NCI-H1417 treated with DMSO at 0.1 percent for 48 hours (cell line): ENCODE measurements at places on chromosomes 5 and 9.

GRCh38 chr5:115098041-115098702 lies 71.5 kb downstream of the TRIM36 start:
- DNase-seq, result no peak

DNA sequence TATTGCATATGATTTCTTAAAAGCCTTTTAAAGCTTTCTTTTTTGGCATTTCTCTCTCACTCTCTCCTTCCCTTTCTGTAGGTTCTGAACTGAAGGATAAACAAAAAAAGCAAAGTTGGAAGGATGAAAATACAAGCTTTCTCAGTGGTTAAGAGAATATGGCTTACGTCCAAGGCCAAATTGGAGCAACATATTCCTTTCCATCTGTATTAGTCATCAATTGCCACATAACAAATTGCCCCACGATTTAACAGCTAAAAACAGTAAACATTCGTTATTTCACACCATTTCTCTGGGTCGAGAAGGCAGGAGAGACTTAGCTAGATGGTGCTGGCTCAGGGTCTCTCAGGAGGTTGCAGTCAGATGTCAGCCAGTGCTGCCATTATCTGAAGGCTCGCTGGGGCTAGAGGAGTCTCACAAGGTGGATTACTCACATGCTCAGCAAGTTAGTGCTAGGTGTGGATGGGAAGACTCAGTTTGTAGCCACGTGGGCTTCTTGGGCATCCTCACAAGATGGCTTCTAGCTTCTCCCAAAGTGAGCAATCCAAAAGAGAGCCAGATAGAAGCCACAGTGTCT lies 2.0 kb upstream of the ROR2 start:
- DNase-seq, result no peak

DNA sequence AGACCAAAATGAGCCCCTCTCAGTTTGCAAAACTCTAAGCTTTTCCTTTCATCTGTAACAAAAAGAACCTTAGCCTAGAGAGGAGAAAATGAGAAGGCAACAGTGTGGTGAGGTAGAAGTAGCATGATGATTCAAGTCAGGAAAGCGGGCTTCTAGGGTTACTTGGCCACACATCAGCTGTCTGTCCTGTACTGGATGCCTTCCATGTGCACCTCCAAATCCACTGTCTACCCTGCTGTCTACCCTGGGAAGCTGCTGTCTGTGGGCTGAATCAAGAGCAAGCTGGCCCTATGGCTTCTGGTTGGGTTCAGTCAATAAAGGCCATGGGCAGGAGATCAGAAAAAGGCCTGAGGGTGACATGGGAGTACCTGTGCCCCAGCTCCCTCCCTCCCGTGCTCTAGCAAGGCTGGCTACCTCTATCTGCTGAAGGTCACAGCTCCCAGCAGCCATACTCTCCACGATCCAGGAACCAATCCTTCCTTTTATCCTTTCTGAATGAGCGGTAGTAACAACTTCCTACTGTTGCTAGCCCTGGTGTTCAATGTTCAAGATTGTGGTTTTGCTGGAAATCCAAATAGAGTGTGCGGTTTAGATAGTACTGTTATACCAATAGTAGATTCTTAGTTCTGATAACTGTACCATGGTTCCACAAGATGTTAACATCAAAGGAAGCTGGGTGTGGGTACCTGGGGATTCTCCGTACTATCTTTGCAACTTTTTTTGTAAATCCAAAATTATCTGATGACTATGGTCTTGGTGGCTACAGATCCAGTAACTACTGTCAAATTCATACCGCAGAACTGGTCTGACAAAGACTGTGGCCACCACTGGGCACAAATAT lies 191.0 kb downstream of the ESM1 start:
- no peak for DNase-seq

DNA sequence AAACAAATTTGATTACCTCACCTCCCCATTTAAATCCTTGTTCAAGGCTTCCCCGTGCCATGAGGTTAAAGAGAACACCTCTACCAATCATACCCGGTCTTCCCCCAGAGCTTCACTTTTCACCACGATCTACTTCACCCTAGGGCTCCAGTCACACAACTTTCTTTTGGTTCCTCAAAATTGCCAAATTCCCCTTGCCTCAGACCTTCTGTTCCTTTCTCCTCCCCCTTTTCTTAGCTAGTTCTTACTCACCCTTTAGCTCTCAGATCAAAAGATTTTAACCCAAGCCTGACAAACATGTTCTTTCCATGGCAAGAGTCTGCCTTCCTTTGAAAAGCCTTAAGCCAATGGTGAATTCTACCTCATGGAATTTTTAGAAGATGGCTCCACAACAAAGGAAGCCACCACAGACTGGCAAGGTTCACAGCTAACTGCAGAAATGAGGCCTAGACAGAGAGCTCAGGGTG lies 56.7 kb downstream of the MAPKAP1 start:
- no peak for DNase-seq

DNA sequence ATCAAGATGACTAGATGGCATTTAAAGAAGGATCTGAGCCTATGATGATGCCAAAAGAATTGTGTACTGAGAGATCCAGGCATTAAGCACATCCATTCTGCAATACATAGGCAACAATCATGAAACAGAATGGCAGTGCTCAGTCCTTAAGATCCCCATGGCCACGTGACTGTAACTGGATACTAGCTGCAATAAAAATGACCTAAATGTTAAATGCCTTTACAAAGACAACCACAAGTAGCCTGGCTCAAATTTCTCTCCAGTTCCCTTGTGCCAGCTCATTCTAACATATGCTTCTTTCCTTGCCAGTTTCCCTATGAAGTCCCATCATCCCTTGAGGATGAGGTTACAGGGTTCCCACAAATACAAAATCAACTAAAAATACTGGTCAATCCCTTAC lies 148.3 kb upstream of the GHR start:
- DNase-seq, result no peak
